ENCODE measurements at places on chromosomes 3 and 15.

GRCh38 chr3:187958432-187959003, 195.4 kb upstream of the LPP start:
- DNase-seq = peak; percentile 20

- DNase-seq = no peak
Measured at GRCh38 chr3:135261916-135262315, 466.9 kb downstream of the EPHB1 start.

DNA sequence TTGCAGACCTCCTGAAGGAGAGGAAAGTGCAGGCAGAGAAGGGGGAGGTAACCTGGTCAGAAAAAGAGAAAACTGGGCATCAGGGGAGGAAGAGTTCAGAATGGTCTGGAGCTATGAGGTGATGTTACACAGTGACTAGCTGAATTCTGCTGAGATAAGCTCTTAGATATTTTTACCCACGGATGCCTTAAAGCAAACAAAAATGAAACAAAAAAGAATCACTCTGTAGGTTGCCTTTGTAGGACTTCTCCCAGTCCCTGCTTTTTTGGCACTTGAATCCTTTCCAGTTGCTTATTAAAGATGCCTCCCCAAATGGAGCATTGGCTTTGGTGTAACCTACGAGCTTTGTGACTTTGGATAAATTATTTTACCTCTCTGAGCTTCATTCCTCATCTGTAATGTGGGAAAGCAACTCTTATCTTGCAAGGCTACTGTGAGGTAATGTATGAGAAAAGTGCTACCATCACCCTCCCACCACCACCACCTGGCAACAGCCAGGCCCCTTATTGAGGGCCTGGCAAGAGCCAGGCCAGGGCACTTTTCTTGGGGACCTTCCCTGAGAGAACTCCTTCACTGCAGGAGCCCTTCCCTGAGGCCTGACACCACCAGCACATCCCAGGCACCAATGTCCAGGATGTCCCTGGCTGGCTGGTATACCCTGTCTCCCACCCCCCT, 2.7 kb downstream of the CCR1 start:
- DNase-seq = no peak

DNA sequence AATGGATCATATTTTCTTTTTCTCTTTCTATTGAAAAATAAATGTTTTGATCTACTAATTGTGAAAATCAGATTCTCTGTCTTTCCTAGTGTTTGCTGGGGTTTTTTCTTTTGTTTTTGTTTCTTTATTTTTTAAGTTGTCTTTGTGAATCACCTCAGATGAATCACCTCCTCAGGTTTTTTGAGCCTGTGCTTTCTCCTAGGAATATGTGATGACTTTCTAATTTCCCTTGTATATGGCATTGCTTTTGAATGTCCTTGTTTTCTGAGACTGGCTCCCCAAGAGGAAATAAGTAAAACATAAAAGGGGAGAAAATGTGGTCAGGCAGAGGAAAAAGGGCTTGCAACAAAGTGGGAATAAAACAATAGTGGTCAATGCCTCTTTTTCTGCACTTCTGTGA, 750.0 kb downstream of the ZPLD1 start:
- DNase-seq = no peak

DNA sequence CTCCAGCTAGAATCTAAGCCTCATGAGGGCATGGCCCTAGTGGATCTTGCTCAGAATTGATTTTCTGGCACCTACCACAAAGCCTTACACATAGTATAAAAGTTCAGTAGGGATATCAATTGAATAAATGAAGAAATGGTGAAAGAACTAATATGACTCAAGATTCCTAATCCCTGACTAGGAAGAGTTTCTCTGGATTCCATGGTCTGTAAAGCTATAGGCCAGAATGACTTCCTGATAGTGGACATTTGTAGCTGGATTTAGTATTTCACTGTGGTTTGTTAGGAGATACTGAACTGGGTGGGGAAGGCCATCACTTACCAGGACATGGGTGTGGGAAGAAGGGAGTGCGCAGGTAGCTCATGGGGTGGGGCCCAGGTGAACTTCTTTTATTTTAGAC, 168.9 kb downstream of the RAP2B start:
- no peak for DNase-seq

- no peak for DNase-seq
Measured at GRCh38 chr3:56806407-56806806, 4.7 kb upstream of the ARHGEF3 start.

GRCh38 chr15:73495181-73495580, 52.2 kb downstream of the REC114 start:
- DNase-seq = no peak

- no peak for DNase-seq
Measured at GRCh38 chr15:90210593-90210992, 9.5 kb downstream of the SEMA4B start.

GRCh38 chr3:45641756-45642155, 47.2 kb downstream of the LIMD1 start:
- DNase-seq = no peak

- no peak for DNase-seq
Measured at GRCh38 chr15:51494411-51495314, 127.9 kb downstream of the DMXL2 start.

DNA sequence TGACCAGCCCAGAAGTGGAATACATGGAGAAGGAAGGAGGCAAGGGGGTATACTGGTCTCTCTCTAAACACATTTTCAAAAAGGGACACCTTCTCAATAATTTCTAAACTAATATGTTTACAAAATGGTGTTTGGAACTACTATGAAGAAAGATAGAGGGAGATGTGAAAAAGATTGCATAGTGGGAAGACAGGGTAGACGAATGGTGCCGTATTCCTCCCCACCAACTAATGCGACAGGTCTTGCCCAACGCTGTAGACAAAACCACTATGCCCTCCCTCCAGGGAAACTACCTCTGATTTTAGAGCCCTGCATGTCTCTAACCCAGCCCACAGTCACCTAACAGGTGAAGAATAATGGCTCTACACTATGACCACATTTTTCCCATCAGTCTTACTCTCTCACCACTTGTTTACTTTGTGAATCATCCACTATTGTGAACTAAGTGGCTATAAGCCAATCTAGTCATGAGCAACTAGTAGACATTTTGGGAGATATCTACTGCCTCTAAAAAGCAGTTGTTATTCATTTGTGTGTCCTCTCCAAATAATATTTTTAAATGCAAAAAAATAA, 108.2 kb upstream of the UBE2E2 start:
- DNase-seq = no peak

GRCh38 chr3:30098243-30098642, 508.2 kb upstream of the TGFBR2 start:
- DNase-seq = no peak

- no peak for DNase-seq
Measured at GRCh38 chr3:23270423-23270822, 67.3 kb downstream of the UBE2E2 start.

DNA sequence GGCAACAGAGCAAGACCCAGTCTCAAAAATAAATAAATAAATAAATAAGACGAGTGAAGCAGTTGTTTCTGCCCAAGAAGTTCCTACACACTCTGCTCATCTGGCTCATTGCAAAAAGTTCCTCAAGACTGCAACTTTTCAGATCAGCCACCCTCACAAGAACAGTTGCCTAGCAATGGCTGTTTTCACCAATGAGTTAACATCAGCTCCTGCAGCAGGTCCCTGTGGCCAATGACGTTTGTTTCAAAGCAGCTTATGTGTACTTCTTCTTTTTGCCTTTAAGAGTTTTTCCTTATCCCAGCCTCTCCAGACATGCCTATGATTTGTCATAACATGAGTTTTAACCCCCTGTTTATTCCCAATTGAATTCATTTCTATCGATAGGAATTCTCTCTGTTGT, 118.4 kb upstream of the SPRED1 start:
- DNase-seq = peak; percentile 89

DNA sequence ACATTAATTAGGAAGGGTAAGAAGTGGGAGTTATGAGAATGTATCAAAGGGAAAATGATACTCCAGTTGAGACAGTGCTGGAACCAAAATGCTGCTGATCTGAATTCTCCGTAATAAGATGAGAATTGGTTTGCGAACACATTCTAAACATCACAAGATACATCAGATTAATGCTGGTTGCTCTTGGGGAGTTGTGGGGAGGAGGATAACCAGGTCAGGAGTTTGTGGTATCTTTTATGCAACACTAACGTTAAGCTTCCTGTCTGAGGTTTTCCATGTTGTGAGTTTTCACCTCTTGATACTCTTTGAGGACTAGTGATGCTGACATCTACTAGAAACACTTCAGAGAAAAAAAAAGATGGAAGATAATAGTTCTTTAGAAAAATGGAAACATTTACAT, 47.2 kb downstream of the PPARG start:
- DNase-seq = peak; percentile 37

DNA sequence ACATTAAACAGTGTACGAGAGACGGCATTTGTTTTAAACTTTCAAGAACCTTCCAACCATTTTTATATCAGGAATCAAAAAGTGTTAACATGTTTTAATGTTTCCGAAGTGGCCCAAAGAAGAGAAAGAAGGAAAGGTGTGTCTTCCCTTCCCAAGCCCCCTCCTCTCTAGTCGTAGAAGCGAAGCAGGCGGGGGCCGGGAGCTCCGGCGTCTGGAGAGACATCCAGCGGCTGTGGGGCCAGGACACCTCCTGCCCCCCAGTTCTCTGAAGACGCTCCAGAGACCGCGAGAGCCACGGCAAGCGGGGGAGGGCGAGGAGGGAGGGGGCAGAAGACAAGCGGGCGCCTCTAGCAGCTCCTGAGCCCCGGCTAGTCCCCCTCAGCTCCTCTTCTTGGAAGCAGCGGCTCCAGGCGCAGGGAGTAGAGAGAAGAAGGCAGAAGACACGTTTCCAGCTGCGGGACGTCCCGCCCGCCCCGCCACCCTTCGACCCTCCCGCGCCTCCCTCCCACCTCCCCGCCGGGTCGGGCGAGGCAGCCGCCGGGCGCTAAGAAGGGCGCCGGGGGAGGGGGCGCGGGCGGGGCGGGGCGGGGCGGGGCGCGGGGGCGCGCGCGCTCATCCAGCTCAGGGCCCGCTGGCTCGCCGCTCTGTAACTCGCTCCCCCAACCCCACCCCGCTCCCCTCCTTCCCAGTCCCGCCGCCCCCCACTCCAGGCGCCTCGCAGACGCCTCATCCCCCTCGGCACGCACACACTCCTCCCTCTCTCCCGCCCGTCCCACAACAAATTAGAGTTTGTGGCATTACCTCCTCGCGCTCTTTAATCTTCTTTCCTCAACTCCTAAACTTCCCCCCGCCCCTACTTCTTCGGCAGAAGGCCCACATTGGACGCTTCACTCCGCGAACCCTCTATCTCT, at the start of gene ZBTB20:
Gene ZBTB20 (minus strand): TSS at position 871 of the 911 bp plus-strand sequence.
- peak; percentile 74 for DNase-seq

GRCh38 chr15:76460871-76461270, 124.3 kb downstream of the ISL2 start:
- no peak for DNase-seq

DNA sequence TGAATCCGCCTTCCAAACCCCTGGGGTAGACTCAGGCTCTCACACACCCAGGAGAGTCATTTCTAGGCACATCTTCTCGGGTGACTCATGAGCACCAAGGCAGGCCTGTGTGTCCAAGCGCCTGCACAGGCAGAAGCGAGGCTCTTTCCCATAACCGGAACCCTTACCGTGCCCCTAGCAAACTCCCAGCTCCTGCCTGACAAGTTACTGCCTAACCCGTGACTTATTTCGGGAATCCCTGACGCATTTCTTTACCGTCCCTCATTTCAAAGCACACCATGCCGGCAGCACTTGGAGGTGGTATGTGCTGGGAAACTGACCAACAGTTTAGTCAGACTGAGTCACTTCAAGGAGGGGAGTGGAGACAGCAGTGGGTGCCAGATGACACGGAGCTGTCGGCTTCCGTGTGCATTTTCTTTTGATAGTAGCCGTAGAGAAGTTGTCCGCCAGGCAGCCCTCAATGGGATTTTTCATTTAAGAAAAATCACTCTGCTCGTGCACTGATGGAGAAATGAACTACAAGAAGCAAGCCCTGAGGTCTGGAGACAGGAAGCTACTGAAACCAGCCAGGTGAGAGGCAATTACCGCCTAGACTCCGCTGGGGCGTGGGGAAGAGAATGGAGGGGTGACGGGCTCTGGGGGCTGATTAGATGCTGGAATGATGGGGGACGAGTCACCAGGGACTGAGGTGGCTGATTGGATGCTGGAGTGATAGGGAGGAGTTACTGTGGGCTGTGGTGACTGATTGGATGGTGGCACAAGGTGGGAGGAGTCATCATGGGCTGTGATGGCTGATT, 17.3 kb upstream of the HRH1 start:
- DNase-seq = no peak

DNA sequence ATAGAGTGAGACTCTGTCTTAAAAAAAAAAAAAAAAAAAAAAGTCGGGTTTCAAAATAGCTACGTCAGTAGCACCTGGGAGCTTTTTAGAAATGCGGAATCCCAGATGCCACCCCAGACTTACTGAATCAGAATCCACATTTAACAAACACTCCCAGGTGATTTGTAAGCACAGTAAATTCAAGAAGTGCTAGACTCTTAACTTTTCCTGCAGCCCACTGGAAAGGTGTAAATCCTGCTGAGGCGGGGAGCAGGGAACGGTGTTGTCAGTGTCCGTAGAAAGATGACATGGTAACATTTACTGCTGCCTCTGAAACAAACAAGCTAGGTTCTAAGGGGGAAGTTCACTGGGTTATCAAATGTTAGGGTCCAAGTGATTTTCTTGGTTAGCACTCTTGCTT, 2.4 kb upstream of the AKAP13 start:
- DNase-seq = no peak

DNA sequence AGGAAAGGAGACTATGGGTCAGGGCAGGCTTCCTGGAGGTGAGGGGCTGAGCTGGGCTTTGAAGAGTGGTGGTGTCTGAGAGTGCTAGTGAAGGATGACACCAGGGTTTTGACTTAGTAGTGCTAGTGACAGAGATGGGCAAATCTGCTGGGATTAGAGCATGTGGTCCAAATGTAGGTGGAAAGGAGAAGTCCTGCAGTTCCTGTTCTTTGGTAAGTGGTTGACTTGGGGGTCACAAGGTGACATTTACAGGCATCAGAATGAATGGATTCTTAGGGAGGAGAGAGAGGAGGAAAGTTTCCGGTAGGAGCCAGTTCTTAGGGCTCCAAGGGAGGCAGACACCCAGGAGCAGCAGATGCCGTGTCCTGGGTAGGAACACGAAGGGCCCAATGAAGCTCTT, 796 bp upstream of the DOCK3 start:
- peak; percentile 70 for DNase-seq

GRCh38 chr3:168476360-168476980, 380.7 kb upstream of the GOLIM4 start:
- DNase-seq = no peak

DNA sequence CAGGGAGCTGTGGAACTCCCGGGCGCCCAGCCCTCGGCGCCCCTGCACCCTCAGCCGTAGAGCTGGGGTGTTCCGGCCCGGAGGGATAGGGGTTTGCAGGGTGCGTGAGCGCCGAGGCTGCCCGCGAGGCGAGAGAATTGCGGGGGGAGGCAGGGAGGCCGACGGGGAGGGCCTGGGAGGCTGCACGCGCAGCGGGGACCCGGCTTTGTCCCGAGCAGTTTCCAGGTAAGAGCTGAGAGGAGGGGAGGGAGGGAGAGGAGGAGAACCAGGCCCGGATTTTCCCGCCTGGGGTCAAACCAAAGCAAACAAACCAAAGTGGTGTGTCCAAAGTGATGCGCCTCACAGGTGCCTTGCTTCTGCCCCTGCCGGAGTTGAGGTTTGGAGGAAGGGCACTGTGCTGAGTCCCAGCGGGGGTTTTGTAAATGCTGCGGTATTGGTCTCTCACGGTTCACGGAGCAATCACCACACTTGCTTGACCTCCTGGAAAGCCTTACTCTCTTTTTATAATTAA, 146.4 kb downstream of the TJP1 start:
- DNase-seq = no peak

- DNase-seq = peak; percentile 73
Measured at GRCh38 chr3:50221411-50222168, 14.4 kb upstream of the GNAI2 start.

GRCh38 chr3:28343144-28343543, 5.4 kb upstream of the ZCWPW2 start:
- no peak for DNase-seq

- no peak for DNase-seq
Measured at GRCh38 chr15:90906181-90906849, 3.2 kb downstream of the MAN2A2 start.

Data from suppressor macrophage (primary cell).